ENCODE measurements at places on chromosomes 2 and 18. TPM values are rescaled to one million over a fixed set of nuclear protein-coding genes. Genes with fewer than 3 reads are reported as not detected.

DNA sequence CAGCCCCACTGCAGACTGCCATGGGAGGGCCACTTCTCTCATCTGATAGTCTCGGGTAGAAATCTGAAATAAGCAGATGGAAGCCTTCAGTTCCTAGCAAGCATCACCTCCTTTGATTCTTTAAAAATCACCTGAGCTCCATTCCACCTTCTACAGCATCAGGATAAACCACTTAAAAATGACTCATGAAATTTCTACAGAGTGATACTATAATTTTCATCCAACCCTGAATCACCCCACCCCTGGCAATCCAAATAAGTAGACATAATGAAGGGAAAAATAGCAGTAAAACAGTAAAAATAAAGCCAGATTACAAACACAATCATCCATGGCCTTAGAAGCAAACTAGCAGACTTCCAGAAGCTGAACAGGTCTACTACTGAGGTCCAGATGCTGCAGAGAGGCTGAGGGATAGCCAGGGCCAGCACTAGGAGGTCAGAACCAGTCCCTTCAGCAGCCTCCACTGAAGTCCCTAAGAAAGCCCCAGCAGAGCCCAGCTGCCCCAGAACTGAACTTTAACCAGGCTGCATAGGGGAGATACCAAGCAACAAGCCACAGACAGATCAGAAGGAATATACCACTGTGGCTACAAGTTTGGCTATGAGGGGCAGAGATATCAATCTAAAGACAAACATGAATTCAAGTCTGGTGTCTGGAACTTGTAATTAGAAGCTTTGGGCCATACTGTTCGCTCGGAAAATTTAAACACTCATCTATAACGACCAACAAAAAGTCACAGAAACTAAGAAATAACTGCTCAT, 54.7 kb upstream of the RNU4ATAC start:
- no peak for DNase-seq

GRCh38 chr2:47237375-47238334, 82.5 kb upstream of the STPG4 start:
- no peak for DNase-seq

DNA sequence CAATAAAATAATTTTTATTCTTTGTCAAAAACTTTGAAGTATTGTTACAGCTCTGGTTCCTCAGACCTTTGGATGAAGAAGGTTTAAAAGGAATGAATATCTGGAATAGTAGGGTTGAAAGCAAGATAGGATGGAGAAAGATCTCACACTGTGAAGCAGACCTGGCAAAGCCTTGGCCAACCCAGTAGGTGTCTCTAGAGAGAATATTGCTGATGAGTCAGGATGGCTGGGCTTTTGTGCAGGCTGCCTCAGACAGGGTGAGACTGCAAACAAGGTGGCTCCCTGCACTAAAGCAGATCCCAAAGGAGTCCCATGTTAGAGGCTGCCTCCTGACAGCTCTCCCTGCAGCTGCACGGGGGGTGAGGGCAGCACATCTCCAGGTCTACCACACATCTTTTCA, 226.0 kb upstream of the ITGA4 start:
- no peak for DNase-seq

- DNase-seq, result no peak
These were observed 26.0 kb downstream of the TWIST2 start for GRCh38 chr2:238873841-238874240.

GRCh38 chr2:28435814-28436351, 43.2 kb downstream of the FOSL2 start:
- DNase-seq, result no peak

GRCh38 chr18:24219561-24220317, 80.9 kb downstream of the CABYR start:
- no peak for DNase-seq

- DNase-seq, result no peak
These were observed 327.6 kb downstream of the RDH14 start for GRCh38 chr2:18232731-18233438.

DNA sequence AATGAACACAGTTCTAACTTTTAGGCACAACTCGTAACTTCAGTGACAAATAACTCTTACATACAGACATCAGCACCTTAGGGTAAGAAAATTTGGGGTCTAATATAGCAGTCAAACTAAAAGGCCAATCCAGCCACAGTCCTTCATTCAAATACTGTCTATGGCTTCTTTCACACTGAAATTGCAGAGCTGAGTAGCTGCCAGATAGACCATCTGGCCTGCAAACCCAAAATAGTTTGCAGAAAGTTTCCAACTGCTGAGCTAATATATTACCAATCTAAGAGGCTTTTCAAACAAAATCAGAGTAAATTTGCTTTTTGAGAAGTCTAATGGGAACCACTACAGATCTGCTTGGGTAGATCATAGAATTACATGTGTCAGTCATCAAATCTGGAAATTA, 183.4 kb downstream of the GALR1 start:
- no peak for DNase-seq

- DNase-seq, result no peak
These were observed 43.9 kb upstream of the NEMP2 start for GRCh38 chr2:190578158-190579057.

DNA sequence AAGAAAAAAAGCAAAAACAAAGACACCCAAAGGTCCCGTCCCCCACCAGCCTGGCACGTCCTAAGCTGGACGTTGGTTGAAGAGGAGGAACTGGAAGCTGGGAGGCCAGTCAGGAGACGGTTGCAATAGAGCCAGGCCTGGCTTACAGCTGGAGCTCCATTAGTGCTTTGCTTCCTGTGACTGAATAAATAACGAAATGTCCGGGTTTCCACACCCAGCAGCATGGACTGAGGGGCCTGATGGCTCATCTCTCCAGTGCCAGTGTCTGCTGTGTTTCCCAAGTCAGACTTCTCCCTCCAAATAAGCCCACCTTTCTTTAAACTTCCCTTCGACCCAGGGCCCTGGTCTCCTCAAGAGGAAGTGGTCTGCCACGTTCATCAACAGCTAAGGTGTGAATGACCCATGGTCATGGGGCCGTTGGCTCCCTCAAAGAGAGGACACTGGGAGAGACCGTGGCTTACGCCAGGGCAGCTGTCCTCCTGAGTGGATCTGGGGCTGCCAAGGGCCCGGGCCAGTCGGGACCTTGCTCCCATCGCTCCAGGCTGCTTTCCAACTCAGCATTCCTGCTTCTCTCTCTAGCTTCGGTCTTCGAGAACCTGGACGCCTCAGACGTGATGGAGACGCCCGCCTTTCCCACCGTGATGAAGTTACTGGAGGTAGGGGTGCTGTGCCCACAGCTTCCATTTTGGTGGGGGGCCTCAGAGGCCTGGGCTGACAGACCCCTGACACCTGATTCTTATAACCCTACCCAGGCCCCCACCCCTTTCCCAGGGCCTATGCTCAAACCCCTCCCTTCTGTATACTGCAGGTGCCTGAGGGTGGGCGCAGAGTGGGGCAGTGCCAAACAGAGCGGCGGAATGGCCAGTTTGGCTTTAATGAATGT, 44.9 kb downstream of the MYO7B start:
- no peak for DNase-seq

GRCh38 chr2:778731-779350, 101.6 kb upstream of the TMEM18 start:
- no peak for DNase-seq

DNA sequence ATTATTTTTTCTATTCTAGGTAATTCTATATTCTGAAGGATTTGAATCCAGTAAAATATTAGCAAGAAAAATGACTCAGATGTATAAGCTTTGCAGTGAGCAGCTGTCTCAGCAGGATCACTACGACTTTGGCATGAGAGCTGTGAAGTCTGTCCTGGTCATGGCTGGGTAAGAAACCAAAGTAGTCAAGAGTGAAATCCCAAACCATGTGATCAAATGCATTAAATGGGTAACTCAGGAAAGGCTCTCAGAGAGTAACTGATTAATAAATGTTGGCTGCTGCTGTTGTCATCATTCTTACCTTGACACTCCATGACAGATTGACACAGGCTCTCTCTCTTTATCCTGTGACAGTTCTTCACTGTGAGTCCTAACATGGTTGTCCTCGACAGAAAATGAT, 124.1 kb downstream of the DNAH6 start:
- DNase-seq, result no peak

Gene YES1
- total RNA-seq, result 89.2 TPM

Gene EPAS1
- total RNA-seq, result 1.4 TPM

Gene CCDC74A
- 10.0 TPM for total RNA-seq

Gene AQP12B
- not detected for total RNA-seq

Gene MIB1
- total RNA-seq, result 48.8 TPM

Gene CLEC4F
- not detected for total RNA-seq

Gene CYP26B1
- total RNA-seq, result 0.22 TPM

All from H9 (cell line).